ENCODE measurements at places on chromosomes 12 and 14.

GRCh38 chr14:50615552-50615951 is 52.6 kb downstream of the SAV1 start:
- DNase-seq: no peak

DNA sequence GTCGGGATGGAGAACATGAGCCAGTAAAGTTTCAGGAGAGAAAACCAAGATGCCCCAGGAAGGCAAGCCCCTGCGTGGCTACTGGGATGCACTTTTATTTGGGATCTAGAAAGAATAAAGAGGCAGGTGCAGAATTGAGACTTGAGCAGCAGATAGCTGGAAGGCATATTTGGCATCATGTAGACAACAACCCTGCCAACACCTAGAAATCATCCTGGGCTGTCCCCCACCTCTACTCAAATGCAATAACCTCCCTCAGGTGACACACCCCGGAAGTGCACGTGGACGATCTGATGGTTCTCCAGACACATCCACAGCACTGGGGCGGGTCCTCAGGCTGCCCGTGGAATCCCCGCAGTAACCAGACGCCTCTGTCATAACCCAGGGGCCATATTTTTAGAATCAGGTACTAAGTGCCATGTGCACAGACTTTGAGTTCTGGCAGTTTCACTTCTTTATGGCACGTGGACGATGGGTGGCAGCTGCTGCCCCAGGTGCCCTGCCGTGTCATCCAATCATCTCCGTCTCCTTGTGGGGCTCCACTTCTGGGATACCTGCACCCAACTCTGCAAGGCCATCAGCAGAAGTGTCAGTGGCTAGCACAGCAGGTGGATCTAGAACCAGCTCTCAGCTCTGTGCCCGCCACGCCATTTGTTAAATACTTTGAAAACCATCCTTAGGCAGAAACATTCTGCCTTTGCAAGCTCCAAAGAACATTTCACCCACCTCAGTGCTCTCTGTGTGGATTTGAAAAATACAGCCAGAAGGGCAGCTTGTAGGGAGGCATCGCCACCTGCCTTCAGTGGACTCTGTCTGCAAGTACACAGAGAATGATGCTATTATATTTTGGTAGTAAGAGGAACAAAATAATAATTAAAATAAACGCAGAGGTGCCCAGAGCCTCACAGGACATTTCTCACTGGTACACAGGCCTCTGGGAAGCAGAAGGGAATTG is 771.7 kb upstream of the TMEM132C start:
- no peak for DNase-seq

DNA sequence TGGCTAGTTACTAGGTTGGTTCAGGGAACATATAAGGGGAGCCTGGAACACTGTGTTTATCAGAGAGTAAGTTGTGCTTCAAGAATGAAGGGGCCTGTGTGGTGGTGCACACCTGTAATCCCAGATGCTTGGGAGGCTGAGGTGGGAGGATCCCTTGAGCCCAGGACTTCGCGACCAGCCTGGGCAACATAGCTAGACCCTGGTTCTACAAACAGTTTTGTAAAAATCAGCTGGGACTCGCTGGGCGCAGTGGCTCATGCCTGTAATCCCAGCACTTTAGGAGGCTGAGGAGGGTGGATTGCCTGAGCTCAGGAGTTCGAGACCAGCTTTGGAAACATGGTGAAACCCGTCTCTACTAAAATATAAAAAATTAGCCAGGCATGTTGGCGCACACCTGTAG is 42.1 kb upstream of the GPR132 start:
- DNase-seq: no peak

DNA sequence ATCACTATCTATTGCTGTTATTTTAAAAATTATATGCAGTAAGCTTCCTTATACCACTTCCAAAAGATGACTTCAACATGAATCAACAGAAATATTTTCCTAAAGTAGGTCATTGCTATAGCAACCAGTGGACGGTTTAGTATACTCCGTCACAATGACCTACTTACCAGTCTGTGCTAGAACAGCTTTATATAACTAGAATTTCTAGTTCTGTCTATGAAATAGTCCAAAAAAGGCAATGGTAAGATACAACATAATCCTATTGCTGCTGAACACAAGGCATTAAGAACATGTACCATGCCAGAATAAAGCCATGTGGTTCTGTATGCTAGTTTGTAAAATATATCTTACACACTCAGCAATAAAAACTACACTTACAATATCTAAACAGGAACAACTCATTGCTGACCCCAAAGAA is 40.7 kb upstream of the MTERF2 start:
- DNase-seq: peak; percentile 94

GRCh38 chr12:57216014-57216911 is at the start of gene NXPH4:
Gene NXPH4, plus strand, starts transcription at chr12:57216794. Its CDS starts 176 bp downstream, at chr12:57216970.
- peak; percentile 39 for DNase-seq

- no peak for DNase-seq
Measured at GRCh38 chr12:95784915-95785314, 5.6 kb downstream of the NTN4 start.

GRCh38 chr12:67750513-67751183 is 102.1 kb downstream of the DYRK2 start:
- DNase-seq: no peak

- no peak for DNase-seq
Measured at GRCh38 chr12:54657105-54657607, 9.0 kb upstream of the DCD start.

DNA sequence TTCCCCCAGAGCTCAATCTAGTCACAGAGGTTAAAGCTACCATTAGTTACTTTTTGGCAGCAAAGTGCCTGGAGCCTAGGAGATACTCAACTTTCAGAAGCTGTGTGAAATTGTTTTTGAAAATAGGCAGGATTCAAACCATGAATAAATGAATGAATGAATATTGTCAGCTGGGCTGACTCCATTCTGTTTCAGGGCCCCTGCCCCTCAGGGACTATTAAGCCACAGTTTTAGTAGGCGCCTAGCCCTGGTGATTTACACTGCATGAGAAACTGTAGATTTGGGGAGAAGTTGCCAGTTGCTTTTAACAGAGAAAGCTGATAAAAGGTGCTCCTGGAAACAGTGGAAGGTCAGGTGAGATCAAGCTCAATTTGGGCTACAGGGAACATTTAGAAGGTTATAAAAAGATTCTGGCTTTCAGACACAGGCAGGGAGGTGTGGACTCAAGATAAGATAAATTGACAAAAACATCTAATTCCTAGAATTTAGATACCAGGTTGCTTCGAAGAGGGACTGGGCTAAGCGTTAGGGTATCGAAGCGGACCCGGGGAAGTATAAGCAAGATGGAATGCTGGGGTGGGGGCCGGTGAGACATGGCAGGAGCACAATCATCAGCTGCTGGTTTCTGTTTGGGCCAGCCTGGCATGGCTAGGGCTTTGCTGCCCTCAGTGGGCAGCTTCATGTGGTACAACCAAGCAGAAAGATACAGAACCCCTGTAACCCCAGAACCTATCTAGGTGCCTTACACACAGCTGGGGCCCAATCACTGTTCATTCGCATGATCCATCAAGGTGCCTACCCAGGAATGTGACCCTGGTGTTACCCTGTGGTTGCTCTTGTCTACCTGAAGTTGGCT is 14.9 kb upstream of the CELA1 start:
- no peak for DNase-seq
